ENCODE measurements at places on chromosomes 5 and 9. TPM values are rescaled to one million over a fixed set of nuclear protein-coding genes. Genes with fewer than 3 reads are reported as not detected.

The MRPL22 gene
- 25.1 TPM for total RNA-seq

The SHISAL2B gene
- total RNA-seq, result not detected

The ABLIM3 gene
- total RNA-seq, result 5.7 TPM

The RNF208 gene
- total RNA-seq, result 4.1 TPM

The DIRAS2 gene
- total RNA-seq, result 4.4 TPM

The ACOT12 gene
- total RNA-seq, result 1.3 TPM

The ZDHHC21 gene
- total RNA-seq, result 21.7 TPM

Measured in metanephros (tissue), 2 donors.